ENCODE measurements at places on chromosomes 3 and 15. TPM values are rescaled to one million over a fixed set of nuclear protein-coding genes. Genes with fewer than 3 reads are reported as not detected.

- no peak for DNase-seq
These were observed 60.4 kb downstream of the IL12A start for GRCh38 chr3:160049038-160049437.

DNA sequence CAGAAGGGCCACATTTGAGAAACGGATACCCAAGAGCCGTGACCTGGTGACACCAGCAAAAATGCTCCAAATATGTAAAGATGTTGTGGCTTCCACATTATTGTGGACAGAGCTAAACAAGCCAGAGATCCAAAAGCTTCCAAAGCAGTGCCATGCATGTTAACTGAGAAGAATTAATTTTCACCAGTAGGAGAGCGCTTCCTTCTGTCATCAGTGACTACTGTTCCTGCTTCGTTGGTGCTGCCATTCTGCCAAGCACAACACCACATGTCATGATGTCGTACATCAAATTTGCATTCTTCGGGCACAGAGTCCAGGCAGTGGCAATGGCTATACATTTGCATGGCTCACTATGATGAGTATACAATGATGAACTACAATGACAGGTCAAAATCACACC, 19.1 kb upstream of the CHST2 start:
- DNase-seq = no peak

The P2RY1 gene
- 4.1 TPM for polyA plus RNA-seq

The TTC21A gene
- 2.9 TPM for polyA plus RNA-seq

DNA sequence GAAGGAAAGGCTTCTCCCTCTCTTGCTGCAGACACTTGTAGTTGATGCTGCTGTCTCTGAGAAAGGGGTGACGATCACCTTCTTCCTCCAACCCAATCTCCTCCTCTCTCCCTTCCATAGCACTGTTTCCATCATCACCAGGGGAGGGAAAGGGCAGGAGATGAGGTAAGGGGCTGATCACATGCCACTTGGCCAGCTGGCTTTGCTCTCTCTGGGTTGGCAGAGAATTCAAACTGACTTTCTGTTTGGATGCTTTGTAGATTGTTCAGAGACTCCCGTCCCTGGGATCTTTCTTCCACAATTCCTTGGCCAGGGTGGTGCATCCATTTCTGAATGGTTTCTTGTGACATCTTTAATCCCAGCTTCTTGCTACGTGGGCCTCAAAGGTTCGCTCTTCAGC, 43.2 kb upstream of the ZNF148 start:
- DNase-seq = no peak

The RARB gene
- polyA plus RNA-seq = 11.2 TPM

GRCh38 chr3:50423543-50423942, 64.2 kb upstream of the TMEM115 start:
- DNase-seq = no peak

The DNAH1 gene
- 6.2 TPM for polyA plus RNA-seq

GRCh38 chr3:164467007-164467406, 611.3 kb downstream of the SI start:
- DNase-seq = no peak

DNA sequence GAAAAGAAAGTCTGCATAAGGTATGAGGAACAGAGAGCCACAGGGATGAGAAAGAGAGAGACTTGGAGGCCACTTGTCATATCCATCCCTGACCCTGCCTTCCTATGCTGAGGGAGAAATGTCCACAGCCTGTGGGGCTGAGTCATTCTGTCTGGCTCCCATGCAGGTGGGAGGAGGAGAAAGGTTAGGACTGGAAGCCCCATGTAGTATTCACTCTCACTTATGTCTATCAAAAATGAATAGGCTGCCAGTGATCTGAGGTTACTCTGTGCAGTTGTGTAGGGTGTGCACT, 71.3 kb downstream of the RAB11A start:
- DNase-seq = no peak

The GAP43 gene
- 0.68 TPM for polyA plus RNA-seq

- DNase-seq = no peak
These were observed 70.9 kb downstream of the GMPS start for GRCh38 chr3:155941354-155941753.

GRCh38 chr15:73575636-73576247, 57.4 kb downstream of the NPTN start:
- no peak for DNase-seq

The OR5K2 gene
- not detected for polyA plus RNA-seq

The SKOR1 gene
- 0.67 TPM for polyA plus RNA-seq

DNA sequence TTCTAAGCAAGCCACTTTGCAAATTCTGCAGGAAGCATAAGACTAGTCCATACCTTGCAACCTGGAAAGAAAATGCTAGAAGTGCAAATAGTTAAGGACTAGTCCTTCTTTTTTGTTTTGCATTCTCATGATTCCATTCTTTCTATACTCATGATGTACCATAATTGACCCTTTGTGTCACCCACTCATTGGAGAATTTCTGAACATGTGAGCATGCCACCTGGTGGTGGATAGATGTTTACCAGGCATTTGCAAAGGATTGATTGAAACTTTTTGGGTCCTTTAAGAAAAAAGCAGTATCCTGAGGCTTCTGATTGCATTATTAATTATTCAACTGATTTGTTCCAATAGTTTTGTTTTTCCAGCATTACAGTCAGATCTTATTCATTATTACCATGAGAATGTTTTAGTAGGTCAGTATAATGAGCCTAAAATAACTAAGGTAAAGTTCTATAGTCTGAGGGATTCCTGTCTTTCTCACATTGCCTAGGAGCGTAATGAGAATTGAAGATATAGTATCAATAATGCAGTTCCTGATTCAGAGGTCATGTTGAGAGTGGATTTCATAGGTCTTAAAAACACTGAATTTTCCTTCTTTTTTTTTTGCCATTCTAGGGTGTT, 20.2 kb upstream of the DIPK2A start:
- peak; percentile 32 for DNase-seq

The ZIC4 gene
- polyA plus RNA-seq = 3.8 TPM

The CYP11A1 gene
- 1.4 TPM for polyA plus RNA-seq

The PLOD2 gene
- polyA plus RNA-seq = 10.7 TPM

The CLDN18 gene
- polyA plus RNA-seq = 0.44 TPM

GRCh38 chr3:78792212-78792611, 975.6 kb downstream of the ROBO1 start:
- no peak for DNase-seq

The STRIT1 gene
- polyA plus RNA-seq = 24.2 TPM

The SMAD6 gene
- 7.5 TPM for polyA plus RNA-seq

GRCh38 chr15:42313463-42313862, 40.2 kb upstream of the TMEM87A start:
- DNase-seq = no peak

The PLSCR2 gene
- polyA plus RNA-seq = not detected

DNA sequence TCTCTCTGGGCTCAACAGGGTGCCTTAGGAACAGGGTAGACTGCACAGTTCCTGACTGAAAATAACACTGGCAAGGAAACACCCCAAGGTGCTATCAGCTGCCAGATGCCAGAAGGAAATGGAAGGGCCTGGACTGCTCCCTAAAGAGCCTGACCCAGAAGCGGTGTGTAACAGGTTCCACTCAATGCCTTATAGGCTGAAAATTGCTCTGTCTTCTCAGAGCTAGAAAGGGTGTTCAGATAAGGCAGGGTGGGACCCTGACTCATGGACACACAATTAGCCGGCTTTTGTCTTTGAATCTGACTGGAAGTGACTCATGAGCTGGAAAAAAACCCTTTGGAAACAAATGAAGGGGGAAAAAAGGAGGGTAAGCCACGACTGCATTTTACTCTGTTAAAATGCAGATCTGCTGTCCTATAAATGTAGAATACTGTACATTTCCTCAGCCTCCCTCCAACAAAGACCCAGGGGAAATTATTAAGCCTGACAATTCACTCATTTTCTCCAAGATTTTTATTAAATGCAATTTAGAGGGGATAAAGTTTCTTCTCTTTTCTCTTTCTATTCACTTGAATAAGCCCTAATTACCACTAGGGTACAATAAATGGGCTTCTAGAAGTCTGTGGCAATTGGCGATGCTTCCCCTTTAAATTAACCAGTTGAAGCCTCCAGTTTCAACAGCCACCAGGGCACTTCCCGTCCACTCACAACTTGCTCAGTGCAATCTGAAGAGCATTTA, 160.2 kb upstream of the TBL1XR1 start:
- DNase-seq = peak; percentile 70

- no peak for DNase-seq
These were observed 1.4 kb downstream of the UBR1 start for GRCh38 chr15:43104426-43104825.

- DNase-seq = no peak
These were observed 66.7 kb upstream of the GATA2 start for GRCh38 chr3:128559486-128560225.

GRCh38 chr15:90819850-90820249, 48.5 kb upstream of the FURIN start:
- DNase-seq = no peak

The WNT7A gene
- polyA plus RNA-seq = not detected

The CADM2 gene
- polyA plus RNA-seq = 5.8 TPM

GRCh38 chr3:137047240-137047639, 89.5 kb downstream of the IL20RB start:
- no peak for DNase-seq

The TGM5 gene
- 0.08 TPM for polyA plus RNA-seq

DNA sequence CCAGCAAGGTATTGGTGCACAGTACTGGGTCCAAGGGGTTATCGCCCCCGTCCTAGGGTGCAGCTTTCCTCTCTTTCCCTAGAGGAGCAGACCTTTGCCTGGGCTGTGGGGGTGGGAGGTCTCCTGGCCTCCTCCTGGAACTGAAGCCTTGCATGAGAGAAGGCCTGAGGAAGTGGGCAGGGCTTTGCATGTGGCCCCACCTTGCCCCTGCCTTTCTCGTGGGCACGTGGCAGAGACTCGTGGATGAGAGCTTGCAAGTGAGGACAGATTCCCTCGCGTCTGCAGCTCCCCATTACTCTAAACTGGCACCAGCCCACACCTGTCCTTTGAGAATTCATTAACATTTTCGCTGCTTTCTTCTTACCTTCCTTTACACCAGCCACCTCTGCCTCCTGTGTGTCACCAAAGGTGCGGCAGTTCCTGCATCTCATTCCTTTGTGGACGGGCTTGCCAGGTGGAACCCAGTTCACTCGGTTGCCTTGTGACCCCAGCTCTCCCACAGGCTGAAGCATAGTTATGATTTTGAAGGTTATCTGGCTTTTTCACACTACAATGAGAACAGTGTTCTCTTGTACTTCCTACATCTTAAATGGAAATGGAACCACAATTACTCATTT, 40.9 kb upstream of the NR2C2 start:
- DNase-seq = no peak

The LRRC49 gene
- polyA plus RNA-seq = 5.9 TPM

- no peak for DNase-seq
These were observed 689.9 kb downstream of the TUSC7 start for GRCh38 chr3:117399311-117400078.

GRCh38 chr15:35720019-35720418, 174.1 kb upstream of the DPH6 start:
- DNase-seq = no peak

The POPDC2 gene
- 23.8 TPM for polyA plus RNA-seq

The SLC12A6 gene
- polyA plus RNA-seq = 22.9 TPM

- DNase-seq = no peak
These were observed 388.9 kb downstream of the EDEM1 start for GRCh38 chr3:5576277-5577011.

The MOBP gene
- 0.05 TPM for polyA plus RNA-seq

DNA sequence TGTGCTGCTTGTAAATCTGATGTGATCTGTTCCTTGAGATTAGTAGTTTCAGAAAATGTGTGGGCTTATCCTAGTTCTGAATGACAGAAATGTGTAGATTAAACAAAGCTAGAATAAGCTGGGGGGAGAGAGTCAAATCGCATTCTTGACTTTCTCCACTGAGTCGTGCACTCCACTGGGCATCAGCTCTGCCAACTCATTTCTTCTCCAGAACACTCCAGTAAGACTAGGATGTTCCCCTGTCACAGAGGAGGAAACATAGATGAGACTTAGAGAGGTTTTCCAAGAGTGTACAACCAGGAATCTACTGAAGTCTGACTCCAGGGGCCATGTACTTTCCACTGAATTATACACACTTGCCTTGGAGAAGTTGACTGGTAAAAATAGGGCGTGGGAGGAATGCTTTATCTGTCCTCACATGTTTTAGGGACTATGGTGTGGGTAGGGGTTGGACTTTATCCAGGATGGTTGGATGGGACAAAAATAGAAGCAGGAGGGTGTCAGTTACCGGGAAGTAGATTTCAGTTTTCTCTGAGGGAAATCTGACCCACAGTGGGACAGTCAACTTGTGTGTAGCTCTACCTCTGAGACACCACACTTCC, 298.2 kb downstream of the UBE2E2 start:
- DNase-seq = no peak
